ENCODE measurements at places on chromosomes 3 and 15.
A peak's percentile ranks its signal among the peaks of the same experiment; 100 is the strongest.

GRCh38 chr15:37058316-37058985, 41.9 kb downstream of the MEIS2 start:
- no peak for DNase-seq

- DNase-seq: no peak
These were observed 241.6 kb upstream of the AZI2 start for GRCh38 chr3:28590216-28590615.

DNA sequence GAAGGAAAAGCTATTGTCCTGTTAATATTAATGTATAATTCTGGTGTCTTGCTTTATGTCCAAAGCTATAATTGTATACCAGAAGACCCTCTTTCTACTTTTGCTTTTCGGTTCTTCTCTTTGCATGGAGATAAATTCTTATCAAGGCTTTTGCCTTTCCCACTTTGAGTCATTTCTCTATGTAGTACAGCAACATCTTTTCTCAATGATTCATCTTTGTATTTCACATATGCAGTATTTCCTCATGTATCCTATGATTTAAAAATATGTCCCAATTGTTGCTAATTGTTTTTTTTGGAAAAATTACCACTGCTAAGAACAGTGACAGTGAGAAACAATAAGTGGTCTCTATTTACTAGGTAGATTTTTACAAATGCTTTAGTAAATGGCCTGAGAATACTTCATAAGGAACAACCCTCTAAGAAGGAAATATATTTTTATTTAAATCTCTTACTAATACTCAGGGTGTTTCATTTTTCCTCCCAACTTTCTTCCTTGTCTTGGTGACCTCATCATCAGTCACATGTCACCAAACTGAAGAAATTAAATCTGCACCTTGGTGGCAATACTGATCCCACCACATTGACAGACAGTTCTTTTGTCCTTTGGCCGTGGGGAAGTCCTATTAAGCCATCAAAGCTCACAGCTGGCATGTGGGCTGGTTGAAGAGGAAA, 290.6 kb downstream of the SATB1 start:
- DNase-seq: no peak

DNA sequence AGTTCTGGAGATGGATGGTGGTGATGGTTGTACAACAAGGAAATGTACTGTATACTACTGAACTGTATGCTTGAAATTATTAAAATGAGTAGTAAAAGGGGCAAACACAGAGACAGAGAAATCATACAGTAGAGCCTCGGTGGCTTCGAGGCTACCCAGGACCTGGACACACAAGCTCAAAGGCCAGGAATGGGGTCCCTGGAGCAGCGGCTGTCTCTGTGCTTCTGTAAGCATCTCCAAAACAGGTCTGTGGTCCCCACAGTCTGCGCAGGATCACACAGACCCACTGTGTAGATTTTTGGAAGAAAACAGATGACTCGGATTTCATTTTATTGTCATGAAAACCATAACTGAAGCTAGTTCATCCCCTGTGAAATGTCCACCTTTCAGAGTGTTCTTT, 39.7 kb downstream of the PGPEP1L start:
- DNase-seq: no peak

DNA sequence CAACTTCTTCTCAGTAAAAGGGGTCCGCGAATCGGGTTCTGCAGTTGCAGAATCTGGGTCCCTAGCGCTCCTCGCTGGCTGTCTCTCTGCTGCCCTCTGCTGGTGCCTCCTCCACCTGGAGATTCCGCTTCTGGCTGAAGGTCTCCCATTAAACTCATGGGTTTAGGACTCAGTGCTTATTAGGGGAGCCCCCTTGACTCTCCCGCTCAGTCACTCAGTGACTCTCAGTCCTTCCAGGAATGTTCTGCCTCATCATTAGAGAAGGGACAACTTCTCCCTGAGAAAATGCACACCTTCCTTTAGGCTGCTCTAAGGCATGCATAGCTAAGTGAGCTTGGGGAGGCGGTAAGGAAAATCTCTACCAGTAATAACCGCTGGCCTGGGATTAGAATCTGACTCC, 7.1 kb downstream of the CPN2 start:
- DNase-seq: peak; percentile 45

GRCh38 chr3:46049093-46049492, 21.8 kb upstream of the XCR1 start:
- DNase-seq: no peak

- peak; percentile 50 for DNase-seq
These were observed 725 bp downstream of the FEM1B start for GRCh38 chr15:68278345-68278594.

GRCh38 chr3:186969607-186970006, 39.3 kb downstream of the ST6GAL1 start:
- no peak for DNase-seq

GRCh38 chr3:36446276-36446675, 66.0 kb downstream of the STAC start:
- DNase-seq: no peak

GRCh38 chr3:42741796-42742195, 31.3 kb downstream of the CCDC13 start:
- DNase-seq: no peak

DNA sequence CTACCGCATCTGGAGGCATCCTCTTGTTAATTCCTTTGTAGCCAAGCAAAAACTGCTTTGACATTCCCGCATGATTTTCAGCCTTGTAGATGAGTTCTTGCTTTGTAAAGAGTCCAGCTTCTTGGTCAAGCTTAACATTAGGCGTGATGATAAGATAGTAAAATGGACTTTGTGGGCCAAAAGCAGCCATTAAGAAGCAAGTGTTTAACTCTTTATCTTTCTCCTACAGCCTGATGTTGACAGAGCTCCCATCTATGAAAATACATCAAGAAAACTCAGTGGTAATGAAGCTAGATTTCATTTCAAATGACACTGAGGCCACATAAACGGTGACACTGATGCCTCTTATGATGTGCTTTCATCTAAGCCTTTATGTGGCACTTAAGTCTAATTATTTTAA, 33.2 kb downstream of the FNDC3B start:
- DNase-seq: no peak

GRCh38 chr3:122626515-122627180, 49.2 kb downstream of the PARP15 start:
- no peak for DNase-seq

- no peak for DNase-seq
These were observed 26.7 kb downstream of the KLHL24 start for GRCh38 chr3:183662099-183662498.

GRCh38 chr15:58539548-58539947, 107.8 kb downstream of the LIPC start:
- no peak for DNase-seq

DNA sequence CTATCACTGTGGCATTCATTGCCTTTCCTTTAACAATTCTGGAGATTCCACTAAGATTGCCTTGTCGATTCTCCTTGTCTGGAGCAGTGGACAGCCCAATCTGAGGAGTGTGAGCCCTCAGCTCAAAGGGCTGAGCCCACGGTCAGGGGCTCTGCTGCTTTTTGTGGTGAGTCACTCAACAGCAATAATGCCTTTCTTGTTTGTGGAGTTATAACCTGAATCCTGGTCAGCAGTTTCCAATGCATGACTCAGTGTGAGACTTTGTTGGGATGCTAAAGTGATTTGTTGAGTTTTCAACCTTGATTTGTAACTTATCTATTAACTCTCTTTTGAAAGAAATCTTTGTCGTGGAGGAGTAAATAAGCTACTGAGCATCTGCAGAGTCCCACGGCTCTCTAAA, 183.5 kb downstream of the TJP1 start:
- DNase-seq: no peak

DNA sequence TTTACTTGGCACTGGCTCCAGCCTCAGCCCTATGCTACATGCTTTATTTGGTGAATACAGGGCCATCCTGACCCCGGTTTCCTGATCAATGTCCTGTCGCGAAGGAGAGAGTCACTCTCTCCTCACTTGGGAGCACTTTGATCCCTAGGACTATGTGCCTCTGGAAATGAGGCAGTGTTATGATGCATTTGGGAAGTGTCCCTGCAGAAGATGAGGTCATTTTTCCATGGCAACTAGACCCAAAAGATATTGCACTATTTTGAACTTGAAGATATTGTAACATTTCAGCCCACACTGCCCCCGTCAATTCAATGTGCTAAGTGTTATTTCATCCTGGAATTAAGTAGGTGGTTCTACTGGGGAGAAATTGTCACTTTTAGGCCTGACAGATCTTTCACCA, 68.0 kb downstream of the LRRK1 start:
- no peak for DNase-seq

DNA sequence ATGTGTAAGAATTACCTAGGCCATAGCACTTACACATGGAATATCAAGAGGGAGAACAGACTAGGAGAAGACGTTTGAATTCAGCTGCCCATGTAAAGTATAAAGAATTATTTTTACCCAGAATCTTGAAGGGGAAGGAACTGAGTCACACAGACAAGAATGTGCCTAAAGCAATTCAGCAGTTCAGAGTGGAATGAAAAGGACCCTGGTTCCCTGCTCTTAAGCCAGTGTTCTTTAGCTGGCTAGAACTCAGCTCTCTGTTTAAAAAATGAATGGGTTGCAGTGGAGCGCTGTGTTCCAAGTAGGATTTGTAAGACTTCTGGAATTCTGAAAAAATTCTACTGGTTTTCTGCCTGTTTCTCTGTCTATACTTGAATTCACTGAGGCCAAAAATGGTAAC, 440.2 kb downstream of the LPP start:
- DNase-seq: no peak

DNA sequence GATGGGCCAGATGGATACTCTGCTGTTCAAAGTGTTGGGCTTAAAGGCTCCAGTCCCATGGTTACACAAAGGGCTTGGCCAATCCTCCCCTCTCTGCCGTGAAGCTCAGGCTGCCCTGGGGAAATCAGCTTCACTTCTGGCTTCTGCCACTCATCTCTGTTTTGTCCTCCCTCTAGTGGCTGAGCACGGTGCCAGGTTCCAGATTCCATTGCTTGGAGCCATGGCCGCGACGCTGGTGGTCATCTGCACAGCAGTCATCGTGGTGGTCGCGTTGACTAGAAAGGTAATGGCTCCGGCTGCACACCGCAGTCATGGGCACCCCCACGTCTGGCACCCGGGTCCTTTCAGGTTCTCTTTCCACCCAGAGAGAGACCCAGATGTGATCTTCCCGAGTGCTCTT, 5.6 kb downstream of the TIGIT start:
- DNase-seq: no peak

- no peak for DNase-seq
These were observed 54.4 kb downstream of the ERC2 start for GRCh38 chr3:56413911-56414310.

- no peak for DNase-seq
These were observed 47.9 kb upstream of the ZSCAN2 start for GRCh38 chr15:84552896-84553295.

GRCh38 chr3:127082066-127082465, 99.2 kb downstream of the PLXNA1 start:
- no peak for DNase-seq

DNA sequence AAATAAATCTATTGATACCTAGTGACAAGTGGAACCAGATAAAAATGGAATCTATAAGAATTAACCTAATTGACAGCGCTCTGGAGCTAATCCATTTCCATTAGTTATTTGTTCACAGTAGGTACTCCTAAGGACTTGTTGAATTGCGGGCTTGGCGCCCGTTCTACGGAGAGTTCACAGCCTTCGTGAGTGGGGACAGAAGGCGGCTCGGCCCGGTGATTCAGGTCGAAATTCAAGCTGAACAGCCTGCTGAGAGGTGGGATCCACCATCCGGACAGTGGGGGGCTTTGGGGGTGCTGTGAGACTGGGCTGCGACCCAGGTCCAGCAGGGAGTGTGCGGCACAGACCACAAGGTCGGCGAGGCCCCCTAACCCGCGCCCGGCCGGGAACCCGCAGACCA, 779 bp upstream of the CTNNB1 start:
- peak; percentile 29 for DNase-seq

DNA sequence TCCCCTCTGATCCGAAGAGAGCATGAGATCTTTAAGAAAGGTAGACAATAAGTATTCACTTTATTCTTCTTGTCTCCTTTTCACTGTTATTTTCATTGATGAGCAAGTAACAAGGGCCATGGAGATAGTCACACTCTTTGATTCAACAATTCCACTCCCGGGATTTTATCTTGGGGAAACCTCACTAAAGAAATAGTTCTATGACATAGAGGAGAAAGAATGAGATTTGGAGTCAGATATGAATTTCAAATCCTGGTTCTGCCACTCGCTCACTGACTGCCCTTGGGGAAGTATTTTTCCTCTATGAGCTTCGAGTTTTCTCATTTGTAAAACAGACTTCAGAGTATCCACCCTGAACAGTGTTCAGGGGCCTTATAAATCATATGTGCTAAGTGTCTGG, 514.6 kb downstream of the NLGN1 start:
- no peak for DNase-seq

DNA sequence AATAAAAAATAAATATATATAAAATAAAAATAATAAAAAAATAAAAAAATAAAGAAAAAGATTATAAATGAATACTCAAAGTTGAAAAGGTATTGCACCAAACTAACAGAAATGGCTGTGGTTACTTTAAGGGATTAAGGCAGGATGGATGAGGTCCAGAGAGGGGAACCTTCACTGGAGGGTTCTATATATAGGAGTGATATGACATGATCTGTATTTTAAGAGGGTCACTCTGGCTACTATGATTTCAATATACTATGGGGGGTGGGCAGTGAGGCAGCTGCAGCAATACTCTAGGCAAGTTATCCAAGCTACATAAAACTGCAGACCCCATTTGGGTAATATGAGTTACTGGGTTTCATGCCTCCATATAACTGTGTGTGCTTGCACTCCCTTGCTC, 24.6 kb downstream of the ACAD11 start:
- no peak for DNase-seq

GRCh38 chr3:54599716-54600115, 328.1 kb downstream of the LRTM1 start:
- no peak for DNase-seq

- DNase-seq: no peak
These were observed 49.1 kb downstream of the PLS1 start for GRCh38 chr3:142645236-142645793.

DNA sequence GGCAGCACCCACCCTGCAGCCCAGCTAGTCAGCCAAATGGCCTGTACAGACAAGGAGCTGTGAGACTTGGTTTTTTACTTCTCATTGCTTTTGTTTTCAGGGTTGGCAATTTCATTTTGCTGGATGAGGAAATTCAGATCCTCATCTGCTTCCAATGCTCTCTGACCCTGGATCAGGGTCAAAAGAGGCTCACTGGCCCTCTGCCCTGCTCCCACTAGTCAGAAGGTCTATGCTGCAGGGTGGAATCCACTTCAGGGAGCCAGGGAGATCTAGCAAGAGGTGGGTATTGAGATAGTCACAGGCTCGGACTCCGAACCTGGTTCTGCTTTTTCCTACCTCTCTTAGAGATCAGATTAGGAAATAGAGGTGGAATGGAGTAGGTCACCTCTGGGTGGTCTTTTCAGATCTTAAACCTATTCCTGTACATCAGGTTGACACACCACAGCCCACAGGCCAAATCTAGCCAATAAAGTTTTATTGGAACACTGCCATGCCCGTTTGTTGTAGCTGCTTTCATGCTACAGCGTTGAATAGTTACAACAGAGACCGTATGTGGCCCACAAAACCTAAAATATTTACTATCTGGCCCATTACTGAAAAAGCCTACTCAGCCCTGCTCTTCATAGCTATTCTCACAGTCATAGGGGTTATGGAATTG, 26.4 kb upstream of the GLCE start:
- DNase-seq: no peak

- no peak for DNase-seq
These were observed 341.3 kb downstream of the TBL1XR1 start for GRCh38 chr3:176855901-176856486.
